ENCODE measurements at places on chromosomes 7 and 10.
A peak's percentile ranks its signal among the peaks of the same experiment; 100 is the strongest.

DNA sequence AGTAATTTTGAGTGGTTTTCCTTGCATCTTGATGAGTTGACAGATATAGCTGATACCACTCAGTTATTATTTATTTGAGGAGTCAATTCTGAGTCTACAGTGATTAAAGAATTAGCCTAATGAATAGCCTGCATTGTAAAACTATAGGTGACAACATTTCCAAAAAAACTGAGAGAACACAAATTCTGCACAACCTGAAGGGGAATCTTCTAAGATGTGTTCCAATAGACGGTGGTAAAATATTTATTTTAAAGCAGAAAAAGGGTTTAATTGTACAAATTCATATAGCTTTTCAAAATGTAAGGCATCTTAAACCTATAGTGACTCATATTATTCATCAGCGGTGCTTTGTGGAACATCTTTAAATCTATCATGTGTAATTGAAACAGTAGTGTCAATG, 200.4 kb downstream of the RNLS start:
- no peak for DNase-seq
- H3K4me3 ChIP-seq: no peak overlapping the region
- H3K27ac ChIP-seq: no peak overlapping the region

DNA sequence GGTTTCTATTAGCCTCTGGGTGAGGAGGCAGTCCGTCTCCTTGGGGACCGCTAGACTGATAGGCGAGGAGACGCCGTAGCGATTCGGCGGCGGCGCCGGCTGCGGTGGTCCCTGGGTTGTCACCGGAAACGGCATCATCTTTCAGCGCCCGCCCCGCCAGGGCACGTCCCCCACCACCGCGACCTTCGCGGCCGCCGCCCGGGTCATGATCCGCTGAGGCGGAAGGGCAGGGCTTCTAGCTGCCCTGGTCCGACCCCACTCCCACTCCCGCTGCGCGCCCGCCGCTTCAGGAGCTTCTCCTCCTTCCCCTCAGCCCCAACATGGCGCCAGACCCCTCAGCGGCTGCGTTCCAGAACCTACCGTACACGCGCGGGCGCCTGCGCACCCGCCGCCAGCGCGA, at the start of gene PAPOLB:
TSS of gene PAPOLB (minus strand) at position 358 of the 400 bp plus-strand sequence. CDS start at position 138, 220 bp downstream.
- H3K27me3 ChIP-seq: peaks cover 31% of the 10 kb centered on the region
- DNase-seq: no peak
- no peak within 1 kb of the TSS for H3K27ac ChIP-seq
- no peak within 1 kb of the TSS for H3K4me3 ChIP-seq
- H3K4me1 ChIP-seq: no peaks in the 10 kb centered on the region

DNA sequence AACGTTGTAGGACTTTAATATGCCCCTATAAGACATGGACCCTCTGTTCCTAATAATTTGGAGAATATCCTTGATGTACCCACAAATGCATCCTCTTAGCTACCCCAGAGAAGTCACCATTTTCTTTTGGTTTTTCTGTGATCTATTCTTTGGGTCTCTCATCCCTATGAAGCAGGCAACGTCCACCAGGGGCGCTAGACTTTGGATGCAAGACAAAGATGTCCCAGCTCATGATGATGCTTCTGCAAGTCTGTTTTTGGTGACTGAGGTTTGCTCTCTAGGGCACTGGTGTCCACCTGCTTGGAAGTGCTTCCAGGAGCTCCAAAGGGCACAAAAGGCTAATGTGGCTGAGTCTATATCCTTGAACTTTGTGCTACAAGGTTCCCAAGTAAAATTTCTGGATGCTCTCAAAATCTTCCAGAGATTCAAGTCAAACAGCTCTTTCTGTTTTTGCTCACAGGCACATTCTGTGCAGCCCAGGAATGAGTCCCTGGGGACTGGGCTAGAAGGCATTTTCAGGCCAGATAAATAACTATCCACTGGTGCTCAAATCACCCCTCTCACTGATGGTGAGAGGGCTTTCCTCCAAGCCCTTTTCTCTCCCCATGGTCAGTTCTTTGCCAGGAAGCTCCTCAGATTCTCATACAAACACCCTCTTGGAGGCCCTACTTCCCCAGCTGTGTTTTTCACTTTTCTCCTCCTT, 166.4 kb downstream of the C7orf25 start:
- H3K4me3 ChIP-seq: no peak overlapping the region
- peak; percentile 42 for DNase-seq
- H3K27ac ChIP-seq: no peak overlapping the region
- no peaks in the 10 kb centered on the region for H3K36me3 ChIP-seq
- H3K27me3 ChIP-seq: no peaks in the 10 kb centered on the region

GRCh38 chr7:121941830-121942229, 68.9 kb downstream of the PTPRZ1 start:
- no peaks in the 10 kb centered on the region for H3K27me3 ChIP-seq
- no peak overlapping the region for H3K4me3 ChIP-seq
- H3K36me3 ChIP-seq: no peaks in the 10 kb centered on the region
- H3K4me1 ChIP-seq: no peaks in the 10 kb centered on the region
- no peak overlapping the region for H3K27ac ChIP-seq

DNA sequence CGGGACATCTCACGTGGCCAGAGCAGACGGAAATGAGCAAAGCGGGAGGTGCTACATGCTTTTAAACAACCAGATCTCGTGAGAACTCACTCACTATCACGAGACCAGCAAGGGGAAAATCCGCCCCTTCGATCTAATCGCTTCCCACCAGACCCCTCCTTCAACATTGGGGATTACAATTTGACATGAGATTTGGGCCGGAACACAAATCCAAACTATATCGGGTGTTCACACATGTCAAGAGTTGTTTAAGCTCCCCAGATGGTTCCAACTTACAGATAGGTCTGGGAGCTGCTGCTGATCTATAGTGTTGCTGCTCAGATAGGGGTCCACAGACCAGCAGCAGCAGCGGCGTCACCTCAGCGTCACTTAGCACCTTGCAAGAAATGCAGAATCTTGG, 194.9 kb downstream of the GPAM start:
- no peak overlapping the region for H3K27ac ChIP-seq
- no peak for DNase-seq
- no peaks in the 10 kb centered on the region for H3K36me3 ChIP-seq
- H3K27me3 ChIP-seq: no peaks in the 10 kb centered on the region
- H3K4me1 ChIP-seq: no peaks in the 10 kb centered on the region
- H3K4me3 ChIP-seq: no peak overlapping the region

- H3K4me3 ChIP-seq: no peak overlapping the region
- H3K36me3 ChIP-seq: no peaks in the 10 kb centered on the region
- no peak overlapping the region for H3K27ac ChIP-seq
- H3K4me1 ChIP-seq: no peaks in the 10 kb centered on the region
These were observed 5.6 kb upstream of the ASB4 start for GRCh38 chr7:95479992-95480624.
